ENCODE measurements at places on chromosomes 1 and 21. TPM values are rescaled to one million over a fixed set of nuclear protein-coding genes. Genes with fewer than 3 reads are reported as not detected.

DNA sequence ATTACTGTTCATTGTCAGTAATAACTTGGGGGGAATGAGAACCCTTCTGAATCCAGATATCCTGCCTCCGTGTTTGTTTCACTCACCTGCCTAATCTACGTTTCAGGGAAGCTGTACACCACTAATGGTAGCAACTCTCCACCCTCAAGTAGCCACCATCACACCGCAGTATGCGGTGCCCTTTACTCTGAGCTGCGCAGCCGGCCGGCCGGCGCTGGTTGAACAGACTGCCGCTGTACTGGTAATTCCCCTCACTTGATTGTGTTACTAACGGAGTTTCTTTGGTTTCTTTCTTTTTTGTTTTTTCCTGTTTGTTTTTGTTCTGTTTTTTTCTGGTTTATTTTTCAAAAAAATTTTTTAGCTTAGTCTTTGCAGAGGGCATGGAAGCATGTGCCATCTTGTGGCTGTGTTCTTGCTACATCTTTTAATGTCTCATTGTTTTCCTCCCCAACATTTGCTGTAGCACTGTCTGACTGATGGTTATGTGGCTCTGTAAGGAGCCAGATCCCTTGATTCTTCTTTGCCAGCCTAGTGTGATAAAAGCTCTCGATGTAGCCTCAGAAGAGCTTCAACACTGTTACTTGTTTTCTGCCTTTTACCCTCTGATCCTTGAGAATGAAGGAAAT lies 15.9 kb upstream of the OLFML3 start:
- H3K4me3 ChIP-seq: no peak overlapping the region
- no peak overlapping the region for H3K27ac ChIP-seq
- no peaks in the 10 kb centered on the region for H3K4me1 ChIP-seq
- peaks cover 85% of the 10 kb centered on the region for H3K36me3 ChIP-seq

GRCh38 chr1:96995351-96995750 lies 273.8 kb downstream of the PTBP2 start:
- DNase-seq: no peak
- no peak overlapping the region for H3K4me3 ChIP-seq
- H3K36me3 ChIP-seq: no peaks in the 10 kb centered on the region
- H3K4me1 ChIP-seq: no peaks in the 10 kb centered on the region
- no peaks in the 10 kb centered on the region for H3K27me3 ChIP-seq

The RGS7 gene
- total RNA-seq: not detected

The SLC35A3 gene
- 19.9 TPM for total RNA-seq

The CHD1L gene
- 36.7 TPM for total RNA-seq

GRCh38 chr1:153375511-153375910 lies at the start of gene S100A12:
TSS of gene S100A12 (minus strand) at chr1:153375621. CDS start at chr1:153374592, 1,029 bp downstream.
- peaks cover 4% of the 10 kb centered on the region for H3K4me1 ChIP-seq
- no peaks in the 10 kb centered on the region for H3K36me3 ChIP-seq
- H3K4me3 ChIP-seq: no peak within 1 kb of the TSS

The PEAR1 gene
- 33.5 TPM for total RNA-seq

The CA14 gene
- total RNA-seq: 1.0 TPM

DNA sequence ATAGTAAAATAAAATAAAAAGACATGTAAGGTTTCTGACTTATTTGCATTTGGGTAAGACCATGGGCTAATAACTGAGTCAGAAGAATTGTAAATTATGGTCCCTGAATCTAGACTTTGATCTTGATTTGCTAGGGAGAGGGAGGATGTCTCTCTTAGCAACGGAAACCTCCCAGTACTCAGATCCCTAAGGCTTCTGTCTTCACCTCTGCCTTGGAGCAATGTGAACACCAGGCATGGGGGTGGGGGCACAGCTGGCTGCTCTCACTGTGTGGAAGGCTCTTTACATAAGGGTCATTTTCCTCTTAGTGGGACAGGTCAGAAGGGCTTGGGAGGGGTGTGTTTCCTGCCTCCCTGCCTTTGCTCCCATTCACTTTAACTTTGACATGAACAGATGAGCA lies 17.0 kb upstream of the TMEM54 start:
- H3K27me3 ChIP-seq: no peaks in the 10 kb centered on the region
- DNase-seq: no peak
- H3K4me3 ChIP-seq: no peak overlapping the region
- no peak overlapping the region for H3K27ac ChIP-seq

DNA sequence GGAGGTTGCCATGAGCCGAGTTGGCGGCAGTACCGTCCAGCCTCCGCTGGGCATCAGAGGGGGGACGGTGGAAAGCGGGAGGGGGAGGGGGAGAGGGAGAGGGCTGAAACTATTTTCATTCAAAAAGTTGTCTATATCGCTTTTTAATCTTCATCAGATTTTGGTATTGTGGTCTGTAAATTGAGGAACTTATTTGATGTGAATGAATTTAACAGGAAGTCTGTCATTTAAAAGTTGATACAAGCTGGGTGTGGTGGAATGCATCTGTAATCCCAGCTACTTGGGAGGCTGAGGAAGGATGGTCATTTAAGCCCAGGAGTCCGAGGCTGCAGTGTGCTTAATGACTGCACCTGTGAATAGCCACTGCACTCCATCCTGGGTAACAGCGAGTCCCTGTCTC lies 3.0 kb upstream of the EPHX4 start:
- no peaks in the 10 kb centered on the region for H3K36me3 ChIP-seq
- H3K27me3 ChIP-seq: no peaks in the 10 kb centered on the region
- no peak for DNase-seq
- peaks cover 14% of the 10 kb centered on the region for H3K4me1 ChIP-seq
- no peak overlapping the region for H3K27ac ChIP-seq

GRCh38 chr1:44345187-44345775 lies 9.8 kb downstream of the ERI3 start:
- H3K27ac ChIP-seq: no peak overlapping the region
- no peak for DNase-seq
- no peaks in the 10 kb centered on the region for H3K27me3 ChIP-seq
- H3K36me3 ChIP-seq: no peaks in the 10 kb centered on the region

Data from upper lobe of left lung (tissue), 6 donors.